ENCODE measurements at places on chromosomes 7 and 10.

DNA sequence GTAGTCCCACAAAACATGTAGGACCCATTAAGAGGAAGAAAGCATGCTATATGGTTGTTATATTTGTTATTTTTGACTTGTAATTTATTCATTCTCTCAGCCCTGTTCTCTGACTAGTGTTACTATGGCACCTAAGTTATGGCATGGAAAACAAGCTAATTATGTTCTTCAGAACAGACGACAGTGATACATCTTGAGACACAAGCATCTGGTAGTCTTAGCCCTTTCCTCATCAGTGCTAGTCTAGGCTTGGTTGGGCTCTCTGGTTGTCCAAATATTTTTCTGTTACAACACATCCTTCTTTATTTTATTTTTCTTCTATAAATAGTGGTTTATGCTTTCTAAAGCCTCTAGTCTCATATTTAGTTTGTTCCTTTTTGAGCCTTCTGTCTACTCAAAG, 308.3 kb upstream of the KAT6B start:
- no peak for DNase-seq

DNA sequence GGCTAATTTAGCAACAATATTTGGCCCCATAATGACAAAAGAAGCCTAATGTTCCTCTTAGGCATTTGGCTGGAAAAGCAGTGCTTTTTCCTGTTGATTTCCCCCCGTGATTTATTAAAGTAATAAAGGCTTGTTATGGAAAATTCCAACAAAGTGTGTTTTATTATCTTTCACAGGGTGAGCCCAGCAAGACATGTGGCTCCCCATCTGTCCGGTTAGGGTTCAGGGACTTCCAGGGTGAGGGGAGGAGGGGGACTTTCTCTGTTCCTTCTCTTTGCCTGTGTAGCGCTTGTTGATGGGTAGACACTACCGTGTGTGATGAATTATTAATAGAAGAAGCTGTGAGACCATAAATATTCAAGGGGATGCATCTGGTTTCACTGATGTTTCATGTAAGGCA, 39.0 kb downstream of the HTR5A start:
- DNase-seq, result no peak

DNA sequence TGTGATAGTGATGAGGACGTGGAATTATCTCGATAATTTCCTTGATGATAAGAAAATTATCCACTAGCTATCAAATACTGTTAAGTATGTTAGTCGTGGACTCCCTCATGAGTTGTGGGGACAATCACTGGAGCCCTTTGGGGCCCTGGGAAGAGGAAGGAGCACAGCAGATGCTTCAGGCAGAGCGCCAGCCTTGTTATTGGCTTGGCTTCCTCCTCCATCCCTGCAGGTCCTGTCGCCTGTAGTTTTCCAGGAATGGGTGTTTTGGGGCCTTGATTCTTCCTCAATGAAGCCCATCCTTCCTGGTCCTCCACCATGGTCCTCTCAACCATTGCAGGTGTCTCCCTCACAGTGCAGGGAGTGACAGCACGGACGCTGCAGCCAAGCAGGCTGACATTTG, 32.5 kb upstream of the ZNF32 start:
- no peak for DNase-seq

DNA sequence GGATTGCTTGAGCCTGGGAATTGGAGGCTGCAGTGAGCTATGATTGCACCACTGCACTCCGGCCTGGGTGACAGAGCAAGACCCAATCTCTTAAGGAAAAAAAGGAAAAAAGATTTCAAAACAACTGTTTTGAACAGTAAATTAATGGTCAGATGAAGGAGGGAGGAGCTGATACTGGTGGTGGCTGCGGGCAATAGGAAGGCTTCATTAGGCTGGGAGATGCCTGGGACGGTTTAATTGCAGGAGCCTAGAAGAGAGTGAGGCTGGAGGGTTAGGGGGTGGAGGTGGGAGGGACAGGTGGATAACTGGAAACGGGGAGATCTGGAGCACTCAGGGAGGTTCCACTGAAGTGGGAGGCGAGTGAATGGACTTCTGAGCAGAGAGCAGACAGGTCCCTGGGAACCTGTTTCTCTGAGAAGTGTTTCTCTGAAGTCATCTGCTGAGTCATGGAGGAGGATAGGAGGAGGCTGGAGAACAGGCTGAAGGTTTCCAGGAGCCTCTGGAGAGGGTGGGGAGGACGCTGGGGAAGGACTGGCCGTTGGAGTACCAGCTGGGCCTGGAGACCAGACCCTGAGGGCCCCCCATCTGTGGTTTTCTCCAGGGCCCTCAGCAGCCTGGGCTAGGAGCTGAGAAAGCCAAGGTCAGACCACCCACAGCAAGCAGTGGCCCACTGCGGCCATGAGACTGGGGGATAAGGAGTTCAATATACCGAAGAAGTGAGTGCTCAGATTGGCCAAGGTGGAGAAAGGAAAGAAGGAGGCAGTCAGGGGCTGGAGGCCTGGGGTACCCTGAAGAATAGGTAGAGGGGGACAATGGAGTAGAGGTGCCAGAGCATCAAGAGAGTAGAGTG, 14.4 kb upstream of the YWHAG start:
- DNase-seq, result no peak

GRCh38 chr7:114789161-114789560, 132.7 kb upstream of the MDFIC start:
- DNase-seq, result no peak

GRCh38 chr10:91251430-91252056, 31.1 kb downstream of the PCGF5 start:
- DNase-seq, result peak; percentile 46

DNA sequence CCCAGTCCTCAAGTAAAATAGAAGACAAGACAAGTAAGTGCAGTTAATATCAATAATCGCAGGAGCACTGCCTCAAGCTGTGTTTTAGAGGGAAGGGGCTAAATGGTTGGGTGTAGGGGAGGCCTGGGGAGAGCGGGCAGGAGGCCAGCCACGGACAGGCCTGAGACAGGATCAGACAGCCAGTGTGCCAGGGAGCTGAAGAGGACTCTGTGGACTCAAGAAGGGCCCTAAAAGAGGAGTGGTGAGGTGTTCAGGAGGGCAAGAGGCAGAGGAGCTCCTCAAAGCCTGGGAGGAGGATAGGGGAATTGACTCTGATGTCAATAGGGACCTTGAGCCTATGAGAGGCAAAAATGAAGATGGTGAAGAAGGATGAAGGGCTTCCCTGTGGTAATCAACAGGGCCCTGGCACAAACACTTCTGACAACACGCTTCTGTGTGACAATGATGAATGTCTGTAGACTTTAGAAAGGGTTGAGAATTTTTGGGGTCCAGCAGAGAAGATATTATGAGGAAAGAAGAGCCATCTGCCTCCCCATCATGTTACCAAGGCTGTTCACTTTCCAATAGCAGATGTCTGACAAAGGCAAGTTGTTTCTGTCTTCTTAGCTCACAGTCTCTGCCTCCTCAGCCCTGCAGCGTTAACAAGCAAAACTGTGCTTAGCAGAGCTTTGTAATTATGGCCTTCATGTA, 2.4 kb upstream of the PTPRE start:
- no peak for DNase-seq

DNA sequence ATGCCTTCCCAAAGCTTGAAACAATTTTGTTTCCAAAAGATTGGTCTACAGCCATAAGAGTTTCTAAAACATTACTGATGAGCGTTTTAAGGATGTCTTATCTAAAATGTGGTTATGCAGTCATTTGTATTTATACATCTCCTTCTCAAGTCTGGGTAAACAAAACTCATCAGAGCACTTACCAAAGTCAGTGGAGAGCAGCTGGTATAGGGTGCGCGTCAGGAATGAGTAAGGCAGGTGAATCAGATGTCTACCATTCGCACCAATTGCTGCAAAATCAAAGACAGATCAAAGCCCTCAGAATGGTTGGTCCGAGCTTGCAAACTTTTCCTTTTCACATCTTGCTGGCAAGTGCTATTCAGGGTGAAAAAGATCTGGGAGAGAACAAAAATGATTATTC, 65.6 kb upstream of the FAM171A1 start:
- no peak for DNase-seq

DNA sequence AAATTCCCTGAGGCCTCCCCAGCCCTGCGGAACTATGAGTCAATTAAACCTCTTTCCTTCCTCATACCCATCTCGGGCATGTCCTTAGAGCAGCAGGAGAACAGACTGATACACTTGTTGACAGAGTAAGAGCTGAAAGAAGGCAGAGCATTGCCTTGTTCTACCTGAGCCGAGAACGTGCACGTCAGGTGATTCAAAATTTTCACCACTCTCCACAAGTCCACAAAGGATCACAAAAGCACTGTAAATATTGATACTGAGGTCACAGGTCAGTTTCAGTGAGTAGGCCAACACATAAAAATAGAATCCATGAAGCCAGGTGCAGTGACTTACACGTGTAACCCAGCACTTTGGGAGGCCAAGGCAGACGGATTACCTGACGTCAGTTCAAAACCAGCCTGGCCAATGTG, 27.8 kb downstream of the DCLRE1C start:
- DNase-seq, result no peak

- no peak for DNase-seq
Observed at GRCh38 chr10:132468216-132468615, 69.4 kb upstream of the INPP5A start.

DNA sequence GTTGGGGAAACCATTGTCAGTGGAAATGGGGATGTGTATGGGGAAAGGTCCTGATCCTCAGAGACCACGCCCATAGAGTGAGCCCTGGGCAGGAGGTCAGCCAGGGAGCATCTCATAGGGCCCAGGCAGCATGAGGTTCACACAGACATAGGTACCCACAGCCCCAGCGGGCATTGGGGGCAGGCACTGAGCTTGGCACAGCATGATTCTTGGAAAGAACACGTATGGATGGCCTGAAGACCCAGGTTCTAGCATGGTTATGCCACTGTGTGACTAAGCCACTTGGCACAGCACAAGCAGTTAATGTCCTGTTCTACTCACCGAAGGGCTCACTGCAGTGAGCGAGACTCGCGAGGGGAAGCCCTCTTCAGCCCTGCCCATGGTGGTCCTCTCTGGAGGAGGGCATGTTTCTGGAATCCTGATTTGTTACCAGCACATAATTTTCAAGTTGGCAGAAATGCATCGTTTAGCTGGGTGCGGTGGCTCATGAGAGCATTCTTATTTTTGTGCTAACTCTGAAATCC, 125.2 kb downstream of the UBE2H start:
- DNase-seq, result no peak

DNA sequence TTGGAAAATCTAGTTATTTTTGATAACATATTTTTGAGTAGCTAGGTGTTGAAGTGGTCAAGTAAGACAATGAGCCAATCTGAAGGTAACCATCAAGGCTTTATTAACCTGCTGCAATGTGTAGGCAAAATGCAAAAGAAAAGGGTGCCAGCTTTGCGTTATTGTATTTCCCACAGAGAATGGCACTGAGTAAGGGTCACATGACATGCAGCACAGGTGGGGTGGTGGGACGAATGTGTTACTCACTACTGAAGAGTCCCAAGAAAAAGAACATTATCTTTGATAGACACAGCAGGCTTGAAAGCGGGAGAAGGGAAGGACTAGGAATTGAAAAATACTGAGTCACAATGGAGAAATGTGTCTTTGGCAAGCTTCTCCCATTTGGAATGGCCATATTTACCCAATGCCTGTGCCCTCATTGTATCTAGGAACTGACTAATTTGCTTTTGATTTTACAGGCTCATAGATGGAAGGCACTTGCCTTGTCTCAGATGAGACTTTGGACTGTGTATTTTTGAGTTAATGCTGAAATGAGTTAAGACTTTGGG, 898.6 kb upstream of the POT1 start:
- no peak for DNase-seq
